Stimulated activated CD4-positive, alpha-beta T cell treated with anti-CD3 and anti-CD28 coated beads, TNF-alpha, amount 100 ng/mL, for 24 hours (primary cell): ENCODE measurements at places on chromosomes 6 and 20.

DNA sequence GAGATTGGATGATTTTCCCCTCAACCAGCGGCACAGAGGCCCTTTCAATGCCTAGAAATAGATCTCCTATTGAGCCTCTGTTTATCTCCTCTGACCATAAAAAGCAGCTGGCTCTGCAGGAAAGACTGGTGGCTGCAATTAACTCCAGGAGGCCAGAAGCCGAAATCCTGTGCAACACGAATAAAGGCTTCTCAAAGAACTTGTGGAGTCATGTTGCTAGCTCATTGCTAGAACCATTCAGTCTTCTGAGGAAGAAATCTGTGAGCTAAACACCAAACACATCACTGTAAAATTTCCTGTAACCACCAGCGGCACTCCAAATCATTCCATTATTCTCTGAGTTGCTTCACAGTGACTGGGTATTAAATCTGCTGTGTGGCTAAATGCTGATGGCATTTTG is 49.1 kb upstream of the TPD52L1 start:
- DNase-seq, result no peak

- DNase-seq, result no peak
Measured at GRCh38 chr20:64113444-64113775, 6.0 kb upstream of the NPBWR2 start.

GRCh38 chr20:21618759-21619416 is 86.6 kb upstream of the PAX1 start:
- DNase-seq, result no peak

DNA sequence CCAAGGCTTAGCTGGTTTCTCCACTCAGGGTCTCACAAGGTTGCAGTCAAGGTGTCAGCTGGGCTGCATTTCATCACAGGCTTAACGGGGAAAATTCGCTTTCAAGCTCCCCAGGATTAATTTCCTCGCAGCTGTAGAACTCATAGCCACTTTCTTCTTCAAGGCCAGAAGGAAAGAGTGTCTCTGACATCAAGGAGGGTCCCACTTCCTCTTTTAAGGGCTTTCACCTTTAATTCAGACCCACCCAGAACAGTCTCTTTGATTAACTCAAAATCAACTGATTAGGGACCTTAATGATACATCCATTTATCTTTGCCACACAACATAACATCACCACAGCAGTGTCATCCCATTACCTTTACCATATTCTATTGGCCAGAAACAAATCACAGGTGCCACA is 183.3 kb upstream of the ARID1B start:
- no peak for DNase-seq

DNA sequence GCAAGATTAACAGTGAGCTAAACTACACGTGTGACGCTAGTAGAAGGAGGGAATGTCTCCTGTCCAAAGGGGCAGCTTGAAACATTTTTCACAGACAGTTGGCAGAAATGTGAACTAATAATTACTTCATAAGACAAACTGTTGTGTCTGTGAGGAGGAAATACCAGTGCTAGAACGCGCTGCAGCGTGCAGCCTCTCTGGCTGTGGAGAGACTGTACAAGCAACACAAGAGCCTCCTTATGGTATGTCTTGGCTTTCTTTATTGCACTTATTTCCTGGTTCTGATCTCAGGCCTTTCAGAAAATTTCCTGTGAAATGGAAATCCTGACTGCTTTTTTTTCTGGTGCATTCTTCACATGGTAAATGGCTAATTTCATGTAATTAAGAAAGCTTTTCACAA is 25.3 kb upstream of the TIAM2 start:
- no peak for DNase-seq

DNA sequence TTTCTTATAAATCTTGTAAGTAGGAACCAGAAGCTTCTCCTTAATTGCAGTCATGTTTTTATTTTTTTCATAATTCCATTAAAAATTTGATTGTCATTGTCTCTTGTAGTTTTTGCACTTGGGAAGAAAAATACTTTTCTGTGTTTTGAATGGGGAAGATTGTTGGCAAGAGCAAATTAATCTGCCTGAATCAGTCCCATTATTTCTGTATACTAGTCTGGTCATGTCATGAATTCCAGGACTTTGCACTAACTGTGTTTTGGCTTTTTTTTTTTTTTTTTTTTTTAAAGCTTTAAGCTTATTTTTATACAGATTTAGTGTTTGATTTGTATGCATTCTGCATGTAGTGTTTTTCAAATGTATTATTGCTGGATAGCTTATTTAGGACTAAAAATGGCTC is 47.6 kb downstream of the RALGAPB start:
- no peak for DNase-seq

GRCh38 chr6:157124485-157125254 is 198.6 kb downstream of the TMEM242 start:
- DNase-seq, result no peak

DNA sequence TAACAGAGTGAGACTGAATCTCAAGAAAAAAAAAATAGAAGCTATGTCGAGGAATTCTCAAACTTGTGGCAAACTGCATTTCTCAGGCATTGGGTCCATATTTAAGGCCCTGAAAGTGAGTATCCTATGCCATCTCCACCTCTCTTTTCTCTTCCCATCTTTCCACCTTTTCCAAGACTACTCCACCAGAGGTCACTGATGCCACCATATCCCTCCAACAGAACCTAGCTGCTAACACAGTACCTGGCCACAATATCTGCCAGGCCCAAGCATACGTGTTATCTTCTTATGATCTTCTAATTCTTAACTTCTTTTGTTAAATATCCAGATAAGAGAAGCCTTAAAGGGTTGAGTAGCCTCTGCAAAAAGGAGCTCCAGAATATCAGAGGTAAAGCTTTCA is 8.2 kb upstream of the ADGRF4 start:
- DNase-seq, result no peak

GRCh38 chr6:74366634-74367033 is 670.6 kb downstream of the CD109 start:
- no peak for DNase-seq

DNA sequence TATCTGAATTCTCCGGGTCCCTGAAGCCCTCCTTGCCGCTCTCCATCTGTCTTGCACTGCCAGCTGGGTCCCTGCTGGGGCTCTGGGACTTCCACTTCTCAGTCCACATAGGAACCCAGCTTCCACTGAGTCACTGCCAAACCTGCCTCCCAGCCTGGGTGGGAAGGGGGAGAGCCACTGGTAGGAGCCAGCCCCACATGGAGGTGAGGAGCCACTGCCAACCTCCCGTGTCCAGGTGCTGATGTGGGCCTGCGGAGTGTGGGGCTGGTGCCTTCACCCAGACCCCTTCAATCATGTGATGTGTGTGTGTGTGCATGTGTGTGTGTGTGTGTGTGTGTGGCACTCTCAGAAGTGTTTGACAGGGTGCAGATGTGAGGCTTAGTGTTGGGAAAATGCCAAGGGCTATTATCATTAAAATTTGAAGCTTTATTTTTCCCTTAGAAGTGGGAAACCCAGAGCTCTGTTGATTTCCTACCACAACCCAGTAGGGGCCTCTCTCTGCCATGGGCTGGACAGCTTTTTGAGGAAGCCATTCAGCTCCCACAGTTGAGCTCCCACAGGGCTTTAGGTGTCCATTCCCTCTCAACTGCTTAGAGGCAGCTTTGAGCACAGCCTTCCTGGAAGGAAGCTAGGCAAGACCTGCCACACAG is 9.3 kb upstream of the SGK2 start:
- no peak for DNase-seq

- DNase-seq, result peak; percentile 53
Measured at GRCh38 chr20:47196091-47197081, 160.1 kb downstream of the ZMYND8 start.

- DNase-seq, result no peak
Measured at GRCh38 chr6:158222066-158222465, 53.9 kb downstream of the GTF2H5 start.

- DNase-seq, result no peak
Measured at GRCh38 chr20:24879875-24880274, 69.2 kb upstream of the CST7 start.

DNA sequence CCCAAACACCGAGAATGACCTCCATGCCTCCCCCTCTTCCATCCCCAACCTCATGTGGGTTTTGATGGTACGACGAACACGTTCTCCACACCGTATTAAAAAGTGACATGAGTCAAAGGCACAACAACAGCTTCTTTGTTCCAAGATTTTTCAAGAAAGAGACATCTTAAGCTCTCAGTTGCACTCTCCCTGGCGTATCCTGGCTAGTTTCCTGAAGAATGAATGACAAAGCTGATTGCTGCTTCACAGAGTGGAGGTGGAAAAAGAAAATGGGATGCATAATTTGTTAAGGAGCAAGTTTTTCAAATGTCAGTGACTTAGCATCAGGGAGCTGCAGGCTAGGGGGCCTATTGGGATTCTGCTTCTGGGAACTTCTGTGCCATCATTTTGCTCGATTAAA is 95.5 kb downstream of the STK35 start:
- DNase-seq, result no peak

- no peak for DNase-seq
Measured at GRCh38 chr20:11429168-11429567, 488.5 kb upstream of the BTBD3 start.

DNA sequence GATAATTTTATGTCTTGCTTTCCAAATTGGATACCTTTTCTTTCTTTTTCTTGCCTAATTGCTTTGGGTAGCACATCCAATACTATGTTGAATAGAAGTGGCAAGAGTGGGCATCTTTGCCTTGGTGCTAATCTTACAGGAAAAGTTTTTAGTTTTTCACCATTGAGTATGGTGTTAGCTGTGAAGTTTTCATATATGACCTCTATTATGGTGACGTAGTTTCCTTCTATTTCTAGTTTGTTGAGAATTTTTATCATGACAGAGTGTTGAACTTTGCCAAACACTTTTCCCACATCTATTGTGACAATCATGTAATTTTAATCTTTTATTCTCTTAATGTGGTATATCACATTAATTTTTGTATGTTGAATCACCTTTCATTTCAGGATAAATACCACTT is 216.1 kb downstream of the LRFN2 start:
- DNase-seq, result no peak

DNA sequence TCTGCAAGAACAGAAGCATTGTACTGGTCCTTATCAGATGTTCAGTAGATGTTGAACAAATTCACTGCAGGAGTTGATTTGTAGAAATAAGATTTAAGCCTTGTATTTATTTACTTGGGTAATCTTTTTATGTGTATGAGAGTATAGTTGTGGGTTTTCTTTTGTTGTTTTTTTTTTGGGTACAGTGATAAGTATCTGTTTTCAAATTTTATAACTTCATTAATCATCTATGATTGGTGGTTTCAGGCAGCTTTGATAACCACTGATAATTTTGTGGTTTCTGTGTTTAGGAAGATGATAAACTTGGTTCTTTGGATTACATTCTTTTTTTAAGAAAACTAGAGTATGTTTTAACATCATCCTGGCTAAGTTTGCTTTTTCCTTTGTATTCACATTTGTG is 2.8 kb downstream of the AFDN start:
- DNase-seq, result no peak

DNA sequence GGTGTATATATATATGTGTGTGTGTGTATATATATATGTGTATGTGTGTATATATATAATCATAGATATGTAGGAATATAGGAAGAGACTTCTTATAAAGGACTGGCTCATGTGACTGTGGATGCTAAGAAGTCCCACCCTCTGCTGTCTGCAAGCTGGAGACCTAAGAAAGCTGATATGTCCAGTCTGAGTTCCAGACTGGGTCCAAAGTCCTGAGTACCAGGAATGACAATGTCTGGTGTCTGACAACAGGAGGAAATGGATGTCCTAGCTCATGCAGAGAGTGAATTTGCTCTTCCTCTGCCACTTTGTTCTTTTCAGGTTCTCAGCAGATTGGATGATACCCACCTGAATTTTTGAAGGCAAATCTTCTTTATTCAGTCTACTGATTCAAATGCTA is 7.1 kb downstream of the ALDH5A1 start:
- no peak for DNase-seq

DNA sequence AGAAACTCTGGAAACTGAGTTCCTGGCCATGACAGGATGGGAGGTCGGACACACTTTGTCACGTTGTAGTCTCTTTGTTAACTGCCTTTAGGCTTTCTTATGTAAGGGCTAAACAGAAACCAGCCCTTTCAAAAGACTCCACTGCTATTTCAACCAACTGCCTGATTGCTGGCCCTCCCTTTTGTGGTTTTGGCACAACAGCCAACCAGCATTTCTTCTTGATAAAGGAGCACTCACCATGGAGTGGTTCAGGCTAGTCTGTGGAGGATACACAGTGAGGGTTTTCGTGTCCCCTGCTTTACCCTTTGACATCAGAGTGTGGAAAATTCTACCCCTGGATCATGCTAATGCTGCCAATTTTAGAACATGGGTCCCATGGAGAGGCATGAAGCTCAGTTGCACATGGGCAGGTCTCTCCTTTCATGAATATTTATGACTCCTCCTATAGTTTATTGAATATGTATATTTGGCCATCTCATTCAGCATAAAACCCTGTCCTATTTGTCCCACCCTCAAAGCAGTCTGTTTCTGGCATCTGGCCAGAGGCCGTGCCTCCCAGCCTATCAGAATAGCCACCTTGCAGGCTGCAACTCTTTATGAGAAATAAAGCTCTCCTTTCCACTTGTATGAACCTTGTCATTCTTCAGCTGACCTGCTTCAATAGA is 148.3 kb downstream of the HS3ST5 start:
- no peak for DNase-seq

GRCh38 chr6:145306489-145306888 is 428.8 kb downstream of the EPM2A start:
- DNase-seq, result no peak

- DNase-seq, result no peak
Measured at GRCh38 chr6:35163836-35164235, 22.7 kb upstream of the TCP11 start.

- no peak for DNase-seq
Measured at GRCh38 chr20:49925901-49926454, 10.2 kb upstream of the RNF114 start.

DNA sequence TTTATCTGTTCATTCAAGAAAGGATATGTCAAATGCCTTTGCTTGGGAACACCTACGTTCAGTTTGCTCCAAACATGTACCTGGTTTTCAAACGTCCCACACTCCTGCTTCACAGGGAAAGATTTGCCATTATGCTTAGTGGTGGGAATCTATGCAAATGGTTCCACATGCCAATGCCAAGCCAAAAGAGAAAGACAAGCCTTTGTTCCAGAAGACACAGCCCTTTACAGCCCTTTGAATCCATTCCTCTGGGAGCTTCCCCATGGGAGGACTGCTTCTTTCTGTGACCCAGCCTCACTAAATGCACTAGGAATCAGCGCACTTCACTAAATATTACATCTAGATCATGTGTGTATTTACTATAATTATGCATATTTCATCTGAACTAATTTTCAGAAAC is 619.5 kb downstream of the PRKN start:
- no peak for DNase-seq

DNA sequence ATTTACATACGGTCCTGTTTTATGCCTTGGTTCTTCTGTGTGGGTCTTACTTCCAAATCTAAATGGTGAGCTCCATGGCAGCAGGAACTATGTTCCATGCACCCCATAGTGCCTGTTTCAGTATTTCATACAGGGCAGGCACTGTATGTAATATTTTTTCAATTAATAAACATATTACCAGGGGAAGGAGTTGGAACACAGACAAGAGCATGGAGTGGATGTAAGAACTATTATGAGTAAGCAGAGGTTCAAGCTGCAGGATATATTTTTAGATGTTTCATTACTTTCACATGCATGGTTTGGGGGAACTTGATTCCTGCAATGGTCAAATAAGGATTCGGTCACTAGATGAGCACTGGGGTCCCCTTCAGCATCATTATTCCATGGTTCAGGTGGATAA is 108.3 kb downstream of the KIF13A start:
- no peak for DNase-seq
